Activated CD4-positive, alpha-beta T cell treated with anti-CD3 and anti-CD28 coated beads, Interleukin-2, amount 50 U/mL, for 24 hours (primary cell): ENCODE measurements at places on chromosomes 2 and 18.

DNA sequence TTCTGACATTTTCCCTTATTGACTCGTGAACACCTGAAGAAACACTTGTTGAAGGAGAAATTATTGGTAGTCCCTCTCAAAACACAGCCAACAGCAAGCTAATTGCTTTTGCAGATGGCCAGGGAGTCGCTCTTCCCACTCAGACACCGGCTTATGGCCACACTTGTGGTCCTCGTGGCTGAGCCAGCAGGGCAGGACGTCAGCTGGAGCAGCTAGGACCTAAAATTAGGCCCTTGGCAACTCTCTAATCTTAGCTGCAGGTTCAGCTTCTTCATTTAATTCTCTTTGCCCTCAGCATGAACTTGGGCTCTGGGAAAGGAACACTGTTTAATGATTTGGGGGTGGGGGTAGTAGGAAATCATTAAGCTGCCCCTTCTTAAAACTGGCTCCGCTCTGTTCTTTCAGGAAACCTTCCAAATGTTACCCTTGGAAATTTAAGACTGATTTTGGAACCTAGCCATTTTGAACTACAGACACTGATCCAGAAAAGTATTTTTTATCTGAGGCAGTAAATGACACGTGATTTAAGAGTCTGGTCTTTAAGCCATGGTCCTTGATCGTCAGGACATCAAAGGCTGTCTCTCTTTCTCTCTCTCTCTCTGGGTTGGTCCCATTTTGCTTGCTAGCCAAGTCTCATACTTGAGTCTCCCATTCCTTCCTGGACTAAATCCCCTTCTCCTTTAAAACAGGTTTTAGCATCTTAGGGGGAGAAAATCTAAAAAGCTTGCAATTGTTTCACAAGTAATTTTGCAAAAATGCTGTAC, 77.5 kb downstream of the CDK15 start:
- DNase-seq = no peak

DNA sequence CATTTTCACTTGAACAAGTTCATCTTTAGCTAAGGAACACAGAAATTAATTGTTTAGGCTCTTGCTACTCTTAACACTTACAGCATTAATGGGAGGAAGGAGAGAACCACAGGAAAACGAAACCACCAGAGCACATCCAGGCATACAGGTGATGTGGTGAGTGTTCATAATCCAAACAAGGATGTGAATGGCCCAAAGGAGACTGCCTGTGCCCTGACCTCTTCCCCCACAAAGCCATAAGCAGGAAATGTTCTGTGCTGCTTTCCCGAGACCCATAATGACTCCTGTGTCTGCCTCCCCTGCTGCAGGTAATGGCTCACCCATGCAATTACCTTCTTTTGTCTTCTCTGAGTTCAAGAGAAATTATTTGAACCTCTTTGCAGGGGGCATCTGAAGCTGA, 295.9 kb upstream of the LINC00305 start:
- no peak for DNase-seq

- DNase-seq = no peak
These were observed 22.7 kb downstream of the SP5 start for GRCh38 chr2:170737821-170738220.

- DNase-seq = no peak
These were observed 33.7 kb downstream of the GFPT1 start for GRCh38 chr2:69353360-69353759.

DNA sequence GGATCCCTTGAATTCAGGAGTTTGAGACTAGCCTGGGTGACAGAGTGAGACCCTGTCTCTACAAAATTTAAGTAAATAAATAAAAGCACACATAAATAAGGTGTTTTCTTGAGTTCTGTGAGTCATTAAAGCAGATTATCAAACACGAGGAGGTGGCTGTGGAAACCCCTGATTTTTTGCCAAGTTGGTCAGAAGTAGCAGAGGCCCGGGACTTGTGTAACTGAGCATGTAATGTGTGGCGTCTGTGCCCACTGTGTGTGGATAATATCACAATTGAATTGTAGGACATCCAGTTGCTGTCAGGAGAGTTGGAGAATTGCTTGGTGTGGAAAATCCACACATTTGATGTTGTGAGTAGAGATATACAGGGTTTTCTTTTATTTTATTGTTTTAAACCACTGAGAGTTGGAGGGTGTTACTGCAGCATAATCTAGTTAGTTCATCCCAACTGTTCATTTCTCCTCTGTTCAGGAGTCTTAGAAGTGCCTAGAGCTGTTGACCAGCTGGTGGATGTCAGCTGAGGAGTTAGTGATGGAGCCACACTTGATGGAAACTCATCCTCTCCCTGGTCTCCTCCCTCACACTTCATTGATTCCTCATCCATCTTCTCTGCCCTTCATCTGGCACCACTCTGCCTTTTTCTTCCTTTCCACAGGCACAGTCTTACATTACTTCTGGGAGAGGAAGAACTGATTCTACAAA, 45.9 kb upstream of the RHOB start:
- no peak for DNase-seq

DNA sequence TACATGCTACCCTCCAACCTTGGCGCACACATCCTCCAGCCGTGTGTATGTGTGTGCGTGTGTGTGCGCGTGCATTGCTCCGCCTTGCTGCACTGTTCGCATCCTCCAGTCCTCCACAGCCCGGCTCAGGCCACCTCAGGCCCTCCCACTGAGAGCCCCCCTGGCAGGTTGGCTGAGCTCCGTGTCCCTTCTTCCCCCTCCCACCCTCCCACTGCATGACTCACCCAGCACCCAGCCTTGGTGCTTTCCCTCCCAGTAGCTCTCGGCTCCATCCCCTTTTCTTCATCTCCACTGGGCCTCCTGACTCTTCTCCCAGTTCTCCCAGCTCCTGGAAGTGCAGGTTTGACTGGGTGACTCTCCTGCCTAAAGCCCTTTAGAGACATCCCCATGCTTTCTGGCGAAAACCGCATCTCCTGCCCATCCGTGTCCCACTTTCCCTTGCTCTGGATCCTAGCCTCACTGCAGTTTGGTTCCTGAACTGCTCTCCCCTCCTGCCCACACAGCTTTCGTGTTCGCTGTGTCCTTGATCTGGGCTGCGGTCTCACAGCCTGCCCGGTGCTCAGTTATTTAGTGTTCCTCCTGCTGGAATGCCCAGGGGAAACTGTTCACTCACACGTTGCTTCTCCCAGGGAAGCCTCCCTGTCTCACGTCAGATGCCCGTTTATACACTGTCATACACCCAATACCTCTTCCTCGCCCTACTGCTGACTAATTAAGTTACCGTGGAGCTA, 4.9 kb downstream of the TMEM177 start:
- DNase-seq = no peak

GRCh38 chr2:218260742-218261422, at the start of gene GPBAR1:
Gene GPBAR1 (plus strand): TSS chr2:218261015. CDS start chr2:218262725, 1,710 bp downstream.
- no peak for DNase-seq
